GM12891 (cell line): ENCODE measurements at places on chromosomes 5 and 9.

GRCh38 chr9:135819905-135820304 is 87.4 kb downstream of the CAMSAP1 start:
- DNase-seq, result no peak

GRCh38 chr9:91191411-91192380 is 170.0 kb downstream of the AUH start:
- DNase-seq, result no peak

DNA sequence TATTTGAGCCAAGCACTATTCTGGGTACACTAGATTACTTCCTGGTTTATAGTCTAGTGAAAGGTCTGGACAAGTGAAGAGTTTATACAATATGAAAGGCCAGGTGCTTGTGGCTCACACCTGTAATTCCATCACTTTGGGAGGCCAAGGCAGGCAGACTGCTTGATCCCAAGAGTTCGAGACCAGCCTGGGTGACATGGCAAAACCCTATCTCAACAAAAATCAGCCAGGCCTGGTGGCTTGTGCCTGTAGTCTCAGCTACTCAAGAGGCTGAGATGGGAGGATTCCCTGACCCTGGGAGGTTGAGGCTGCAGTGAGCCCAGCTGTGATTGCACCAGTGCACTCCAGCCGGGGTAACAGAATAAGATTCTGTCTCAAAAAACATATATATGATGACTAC is 9.5 kb upstream of the TXNDC15 start:
- DNase-seq, result no peak

- DNase-seq, result no peak
These were observed 56.2 kb upstream of the ANKRD33B start for GRCh38 chr5:10507575-10508096.

GRCh38 chr5:123718238-123718637 is 206.3 kb downstream of the CSNK1G3 start:
- DNase-seq, result no peak

DNA sequence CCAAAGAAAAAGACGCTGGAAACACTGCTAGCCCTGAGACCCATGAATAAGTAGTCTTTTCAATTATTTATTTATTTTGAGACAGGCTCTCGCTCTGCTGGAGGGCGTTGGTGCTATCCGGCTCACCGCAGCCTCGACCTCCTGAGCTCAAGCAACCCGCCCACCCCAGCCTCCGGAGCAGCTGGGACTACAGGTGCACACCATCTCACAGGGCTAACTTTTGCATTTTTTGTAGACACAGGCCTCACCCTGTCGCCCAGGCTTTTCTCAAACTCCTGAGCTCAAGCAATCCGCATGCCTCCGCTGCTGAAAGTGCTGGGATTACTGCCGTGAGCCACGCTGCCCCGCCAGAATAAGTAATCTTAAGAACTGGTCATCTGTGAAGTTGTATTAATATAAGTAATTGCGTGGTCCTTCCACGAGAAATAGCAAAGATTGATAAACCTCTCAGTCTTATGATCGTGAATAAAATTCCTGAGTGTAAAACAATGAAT is 1.6 kb downstream of the ANXA2R start:
- no peak for DNase-seq

DNA sequence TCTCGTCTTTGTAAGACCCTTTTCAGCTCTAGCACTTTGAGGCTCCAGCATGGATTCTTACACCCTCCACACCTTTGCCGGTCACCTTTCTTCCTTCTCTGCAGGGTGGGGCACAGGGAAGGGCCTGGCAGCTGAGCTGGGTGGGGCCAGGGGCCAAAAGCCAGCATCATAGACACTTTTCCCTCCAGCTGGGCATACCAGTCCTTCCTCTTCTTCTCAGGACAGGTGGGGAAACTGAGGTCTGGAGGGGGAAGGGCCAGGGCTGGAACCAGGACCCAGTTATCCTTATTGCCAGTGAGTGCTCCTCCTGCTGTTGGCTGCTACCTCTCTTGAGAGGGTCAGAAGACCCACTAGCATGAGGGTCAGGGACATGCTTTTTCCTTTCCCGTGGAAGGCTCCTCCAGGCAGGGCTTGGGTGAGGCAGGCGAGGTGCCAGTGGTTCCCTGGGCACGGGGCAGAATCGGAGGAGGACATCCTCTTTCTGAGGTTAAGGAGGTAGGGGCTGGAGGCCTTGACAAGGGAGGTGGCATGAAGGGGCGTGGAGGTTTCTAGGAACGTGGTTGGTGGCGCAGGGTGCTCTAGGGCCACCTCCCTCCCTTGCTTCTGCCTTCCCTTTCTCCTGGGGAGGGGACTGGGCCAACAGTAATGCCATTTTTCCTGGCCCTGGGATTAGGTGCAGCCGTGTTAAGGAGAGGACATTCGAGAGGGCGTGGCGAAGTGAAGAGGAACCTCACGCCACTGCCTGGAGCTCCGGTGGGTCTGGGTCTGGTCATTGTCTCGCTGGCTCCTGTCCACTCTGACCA is at the start of gene NDST1:
NDST1 (plus strand) TSS at position 658 of the 803 bp plus-strand sequence. CDS start 13,124 bp downstream, outside the sequence.
- no peak for DNase-seq

GRCh38 chr9:129170229-129170628 is 7.8 kb downstream of the IER5L start:
- DNase-seq, result no peak

- peak; percentile 37 for DNase-seq
These were observed 2.0 kb downstream of the MYO10 start for GRCh38 chr5:16934123-16934522.

- no peak for DNase-seq
These were observed 166.0 kb upstream of the RGS7BP start for GRCh38 chr5:64339769-64340168.

GRCh38 chr5:112895682-112896081 is 26.3 kb downstream of the REEP5 start:
- no peak for DNase-seq

GRCh38 chr9:84266087-84266561 is 74.4 kb downstream of the SLC28A3 start:
- DNase-seq, result no peak

DNA sequence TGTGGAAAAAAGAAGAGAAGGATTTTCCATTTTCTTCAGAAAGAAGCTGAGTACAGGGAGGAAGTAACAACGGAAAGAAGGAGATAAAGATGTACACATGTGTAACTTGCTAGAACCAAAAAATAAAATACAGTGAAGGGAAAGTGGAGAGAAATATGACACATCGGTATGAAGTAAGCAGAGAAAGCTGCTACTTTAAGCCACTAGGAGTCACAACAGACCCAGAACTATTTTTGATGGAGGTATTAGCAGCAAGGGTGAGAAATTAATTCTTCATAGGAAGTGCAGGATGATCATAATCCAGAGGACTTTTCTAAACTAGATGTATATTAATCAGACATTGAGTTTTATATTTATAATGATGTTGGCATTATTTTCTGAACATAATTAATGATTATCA is 88.5 kb downstream of the FAM174A start:
- no peak for DNase-seq

DNA sequence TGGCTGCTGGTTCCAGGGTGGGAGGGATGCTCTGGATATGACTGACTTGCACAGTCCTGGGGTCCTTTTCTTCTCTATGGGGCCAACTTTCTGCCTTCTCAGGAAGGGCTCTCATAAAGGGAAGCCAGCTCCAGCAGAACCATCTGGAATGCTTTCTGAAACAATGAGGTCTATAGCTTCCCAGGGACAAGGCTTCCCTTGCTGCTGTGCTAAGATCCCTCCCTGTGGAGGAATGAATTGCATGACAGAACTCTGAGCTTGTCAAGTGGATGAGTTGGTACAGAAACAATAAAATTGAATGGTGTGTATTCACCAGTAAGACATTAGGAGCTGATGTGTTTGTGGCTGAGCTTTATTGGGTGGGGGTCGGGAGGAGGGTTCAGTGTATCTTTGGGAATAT is 19.8 kb downstream of the CKMT2 start:
- DNase-seq, result no peak

DNA sequence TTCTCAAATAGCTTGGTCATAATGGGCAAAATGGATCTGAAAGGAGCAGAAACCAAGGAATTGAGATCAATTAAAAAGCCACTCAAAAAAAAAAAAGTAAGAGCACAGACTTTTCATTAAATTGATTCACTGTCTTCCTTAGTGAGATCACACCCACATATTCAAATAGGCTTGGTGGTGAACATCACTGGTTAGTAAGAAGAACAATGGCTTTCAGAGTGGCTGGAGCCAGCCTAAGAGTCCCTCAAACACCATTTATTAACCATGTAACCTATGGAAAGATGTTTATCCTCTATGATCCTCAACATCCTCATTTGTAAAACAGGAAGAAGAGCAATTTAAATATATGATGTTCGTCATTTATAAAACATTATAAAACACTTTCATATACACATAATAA is 12.4 kb downstream of the CCDC112 start:
- no peak for DNase-seq

DNA sequence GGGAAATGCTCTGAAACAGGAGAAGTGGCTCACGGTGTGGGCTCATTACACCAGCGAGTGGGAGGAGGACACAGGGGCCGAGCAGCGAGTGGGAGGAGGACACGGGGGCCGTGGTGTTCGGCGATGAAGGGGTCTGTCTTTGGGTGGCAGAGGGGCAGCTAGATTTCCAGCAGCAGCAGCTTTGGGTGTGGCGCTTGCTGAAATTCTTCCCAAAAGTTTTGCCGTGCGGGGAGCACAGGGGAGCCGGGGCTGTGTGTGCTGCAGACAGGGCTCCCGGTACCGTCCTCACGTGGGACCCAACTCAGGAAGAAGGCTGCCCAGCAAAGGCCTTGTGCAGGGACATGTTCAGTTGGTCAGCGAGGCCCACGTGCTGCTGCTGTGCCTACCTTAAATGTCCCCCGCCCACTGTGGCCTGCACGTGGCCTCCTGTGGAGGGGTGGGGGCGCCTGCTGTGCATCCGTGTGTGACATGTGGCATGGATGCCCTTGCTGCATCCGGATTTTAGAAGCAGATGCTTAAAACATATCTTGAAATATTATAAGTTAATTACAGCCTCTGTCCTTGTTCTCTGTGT is 124.3 kb upstream of the CACNA1B start:
- no peak for DNase-seq

DNA sequence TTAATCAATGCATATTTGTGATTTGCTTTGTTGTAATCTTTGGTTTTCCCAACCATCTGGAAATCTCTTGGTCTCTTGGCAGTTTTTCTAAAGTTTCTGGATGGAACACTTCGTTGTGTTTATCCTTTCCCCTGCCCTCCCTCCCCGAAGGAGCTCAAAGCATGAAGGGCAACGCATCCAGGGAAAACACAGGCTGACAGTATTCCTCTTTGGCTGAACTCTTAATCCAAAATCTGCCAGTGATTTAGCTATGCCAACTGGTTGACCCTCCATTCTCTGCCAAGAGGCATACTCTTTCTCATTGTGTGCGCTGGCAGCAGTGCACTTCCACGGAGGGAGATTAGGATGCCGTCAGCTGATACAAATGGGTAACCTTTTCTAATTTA is 20.5 kb downstream of the ZBTB34 start:
- no peak for DNase-seq

DNA sequence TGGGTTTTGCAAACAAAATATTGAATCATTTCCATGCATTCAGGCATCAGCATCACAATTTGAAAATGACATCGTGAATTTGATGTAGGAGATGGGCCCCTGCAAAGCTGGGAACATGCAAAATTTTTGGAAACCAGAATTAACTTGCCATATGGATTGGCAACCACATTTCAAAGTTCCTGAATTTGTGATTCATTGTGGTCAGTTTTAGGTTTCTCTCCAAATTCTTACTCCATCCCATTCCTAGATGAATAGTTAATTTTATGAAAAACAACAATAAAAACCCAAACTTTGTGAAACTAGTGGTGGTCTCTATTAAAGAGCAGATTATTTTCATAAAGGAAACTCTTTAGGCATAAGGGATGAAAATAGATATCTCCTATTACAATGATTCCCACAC is 107.8 kb upstream of the SLIT3 start:
- DNase-seq, result no peak

DNA sequence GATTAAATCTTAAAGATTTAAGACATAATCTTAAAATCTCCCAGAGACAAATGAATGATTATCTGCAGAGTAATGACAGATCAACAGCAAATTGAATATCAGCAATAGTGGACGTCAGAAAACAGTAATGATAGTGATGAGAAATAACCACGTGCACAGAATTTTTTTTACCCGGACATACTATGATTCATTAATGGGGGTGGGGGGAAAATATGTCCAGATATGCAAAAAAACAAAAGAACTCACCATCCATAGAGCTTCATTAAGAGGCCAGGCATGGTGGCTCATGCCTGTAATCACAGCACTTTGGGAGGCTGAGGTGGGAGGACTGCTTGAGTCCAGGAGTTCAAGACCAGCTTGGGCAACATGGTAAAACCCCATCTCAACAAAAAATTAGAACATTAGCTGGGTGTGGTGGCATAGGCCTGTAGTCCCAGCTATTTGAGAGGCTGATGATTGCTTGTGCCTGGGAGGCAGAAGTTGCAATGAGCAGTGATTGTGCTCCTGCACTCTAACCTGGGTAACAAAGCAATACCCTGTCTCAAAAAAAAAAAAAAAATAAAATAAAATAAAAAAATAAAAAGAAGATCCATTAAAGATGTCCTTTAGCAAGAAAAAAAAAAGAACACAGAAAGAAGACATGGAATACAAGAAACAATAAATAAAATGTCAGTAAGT is 30.9 kb upstream of the SHOC1 start:
- DNase-seq, result no peak

GRCh38 chr5:14260637-14261036 is 117.5 kb downstream of the TRIO start:
- DNase-seq, result no peak

GRCh38 chr5:112064956-112065355 is 308.0 kb upstream of the NREP start:
- no peak for DNase-seq

- DNase-seq, result no peak
These were observed 47.1 kb upstream of the RICTOR start for GRCh38 chr5:39121315-39121714.

DNA sequence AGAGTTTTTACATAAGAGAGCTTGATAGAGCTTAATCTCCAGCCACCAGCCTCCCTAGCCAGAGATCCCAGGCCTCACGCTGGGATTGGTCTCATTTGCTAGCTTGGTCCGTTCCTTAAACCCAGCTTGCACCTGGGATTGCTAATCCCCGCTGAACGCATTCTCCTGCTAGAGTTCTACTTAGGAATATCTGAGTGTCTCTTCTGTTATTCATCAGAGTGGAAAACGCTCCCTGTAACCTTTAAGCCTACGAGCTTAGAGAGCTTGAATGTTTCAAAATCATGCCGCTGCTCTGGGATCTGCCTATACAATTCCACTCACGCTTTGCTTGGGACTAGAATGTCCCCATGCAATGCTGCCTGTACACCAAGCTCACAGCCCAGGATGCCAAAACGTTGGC is 201.8 kb downstream of the NSG2 start:
- no peak for DNase-seq

DNA sequence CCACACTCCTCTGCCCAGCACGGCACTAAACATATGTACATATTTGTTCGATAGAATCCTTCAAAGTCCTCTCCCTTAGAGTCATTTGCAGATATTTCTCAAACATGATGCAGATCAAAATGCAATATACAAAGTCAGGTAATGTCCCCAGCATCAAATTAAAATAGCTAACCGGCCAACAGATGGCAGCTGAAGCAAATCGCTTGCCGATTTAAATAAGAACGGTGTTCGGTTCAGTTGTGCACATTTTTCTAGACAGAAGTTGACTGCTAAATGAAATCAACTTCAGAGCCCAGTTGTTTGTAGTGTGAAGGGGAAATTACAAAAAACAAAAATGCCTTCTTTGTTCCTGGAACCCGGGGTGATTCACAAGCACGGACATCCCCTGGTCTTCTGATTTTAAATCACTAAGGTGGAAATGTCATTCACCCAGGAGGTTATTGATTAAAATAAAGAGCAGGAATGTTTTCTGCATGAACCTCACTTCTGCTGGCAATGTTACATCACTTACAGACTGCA is 219.2 kb downstream of the EBF1 start:
- DNase-seq, result no peak

- DNase-seq, result no peak
These were observed 17.2 kb downstream of the PPARGC1B start for GRCh38 chr5:149747141-149747832.

- no peak for DNase-seq
These were observed at the start of gene PCDHGA3 for GRCh38 chr5:141343242-141343952. Gene PCDHGA3, plus strand, starts transcription at chr5:141343829. Its CDS starts 205 bp downstream, at chr5:141344034.
